Psoas muscle (tissue), 8 donors: ENCODE measurements at places on chromosomes 13 and 19. TPM values are rescaled to one million over a fixed set of nuclear protein-coding genes. Genes with fewer than 3 reads are reported as not detected.

GRCh38 chr13:20006206-20006605, 47.7 kb downstream of the ZMYM2 start:
- no peak for DNase-seq

DNA sequence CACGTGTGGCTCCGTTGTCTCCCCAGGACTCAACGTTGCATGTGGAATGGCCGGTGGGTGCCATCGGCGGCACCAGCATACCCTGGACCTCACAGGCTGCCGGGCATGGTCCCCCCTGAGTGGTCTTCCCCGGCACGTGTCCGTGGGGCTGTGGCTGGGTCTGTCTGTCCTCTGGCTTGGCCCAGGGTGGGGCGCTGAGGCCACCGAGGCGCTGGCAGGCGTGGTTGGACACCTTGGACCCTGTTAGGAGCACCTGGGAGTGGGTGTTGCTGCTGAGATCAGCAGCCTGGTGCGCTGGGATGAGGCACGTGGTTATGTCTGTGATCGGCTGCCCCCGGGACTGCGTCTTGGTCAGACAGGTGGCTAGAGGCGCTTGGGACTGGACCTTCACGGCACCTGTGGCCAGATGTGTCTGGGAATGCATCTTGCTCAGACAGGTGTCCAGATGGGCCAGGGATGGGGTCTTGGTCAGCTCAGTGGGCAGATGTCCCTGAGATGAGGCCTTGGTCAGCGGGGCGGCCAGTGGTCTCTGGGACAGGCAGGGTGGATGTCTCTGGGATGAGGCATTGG, 9.2 kb downstream of the IQCN start:
- no peak for DNase-seq

HSPB6 gene
- 685 TPM for total RNA-seq

DNA sequence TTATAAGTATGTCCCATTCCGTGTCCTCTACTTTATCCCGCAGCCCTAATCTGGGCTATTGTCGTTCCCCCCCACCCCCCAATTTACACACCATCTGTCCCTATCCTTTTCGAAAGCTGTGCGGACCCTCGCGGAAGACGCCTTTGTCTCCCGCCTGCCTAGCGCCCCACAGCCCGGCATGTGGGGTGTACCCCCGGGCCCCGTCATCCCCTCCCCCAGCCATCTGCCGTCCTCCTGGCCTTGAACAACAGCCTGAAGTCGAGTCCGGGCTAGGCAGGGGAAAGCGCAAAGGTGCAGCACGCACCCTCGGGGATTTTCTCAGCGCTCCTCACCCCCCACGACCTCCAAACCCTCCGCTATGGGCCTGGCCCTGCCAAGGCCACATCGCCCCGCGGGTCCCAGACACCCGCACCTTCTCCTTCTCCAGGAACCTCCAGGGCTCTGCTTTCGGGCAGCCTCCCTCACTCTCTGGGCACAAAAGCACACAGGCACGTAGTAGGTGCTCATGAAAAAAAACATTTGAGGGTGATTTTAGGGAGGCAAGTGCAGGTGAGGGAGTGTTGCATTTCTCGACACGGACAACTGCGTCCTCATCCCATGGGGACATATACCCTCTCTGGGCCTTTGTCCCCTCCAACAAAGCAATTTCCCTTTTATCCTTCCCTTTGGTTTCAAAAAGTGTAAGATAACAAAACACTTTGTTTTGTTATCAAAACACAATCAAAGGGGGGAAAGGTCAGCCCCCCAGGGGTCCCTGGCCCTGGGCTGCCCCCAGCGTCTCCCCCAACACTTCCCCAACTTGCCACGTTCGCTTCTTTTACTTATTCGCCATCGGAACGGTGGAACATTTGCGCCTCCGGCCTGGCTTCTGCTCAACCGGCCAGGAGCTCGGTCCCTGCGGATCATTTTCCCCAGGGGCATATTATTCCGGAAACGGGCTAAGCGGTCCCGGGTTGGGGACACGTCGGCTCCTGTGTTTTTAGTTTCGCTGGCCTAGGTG, 16.4 kb downstream of the CCDC124 start:
- no peak for DNase-seq

CA11 gene
- 4.2 TPM for total RNA-seq
